HT-29 (cell line): ENCODE measurements at places on chromosomes 7 and 10.
A peak's percentile ranks its signal among the peaks of the same experiment; 100 is the strongest.

- no peak for DNase-seq
Measured at GRCh38 chr10:79088176-79088575, 19.4 kb downstream of the ZMIZ1 start.

DNA sequence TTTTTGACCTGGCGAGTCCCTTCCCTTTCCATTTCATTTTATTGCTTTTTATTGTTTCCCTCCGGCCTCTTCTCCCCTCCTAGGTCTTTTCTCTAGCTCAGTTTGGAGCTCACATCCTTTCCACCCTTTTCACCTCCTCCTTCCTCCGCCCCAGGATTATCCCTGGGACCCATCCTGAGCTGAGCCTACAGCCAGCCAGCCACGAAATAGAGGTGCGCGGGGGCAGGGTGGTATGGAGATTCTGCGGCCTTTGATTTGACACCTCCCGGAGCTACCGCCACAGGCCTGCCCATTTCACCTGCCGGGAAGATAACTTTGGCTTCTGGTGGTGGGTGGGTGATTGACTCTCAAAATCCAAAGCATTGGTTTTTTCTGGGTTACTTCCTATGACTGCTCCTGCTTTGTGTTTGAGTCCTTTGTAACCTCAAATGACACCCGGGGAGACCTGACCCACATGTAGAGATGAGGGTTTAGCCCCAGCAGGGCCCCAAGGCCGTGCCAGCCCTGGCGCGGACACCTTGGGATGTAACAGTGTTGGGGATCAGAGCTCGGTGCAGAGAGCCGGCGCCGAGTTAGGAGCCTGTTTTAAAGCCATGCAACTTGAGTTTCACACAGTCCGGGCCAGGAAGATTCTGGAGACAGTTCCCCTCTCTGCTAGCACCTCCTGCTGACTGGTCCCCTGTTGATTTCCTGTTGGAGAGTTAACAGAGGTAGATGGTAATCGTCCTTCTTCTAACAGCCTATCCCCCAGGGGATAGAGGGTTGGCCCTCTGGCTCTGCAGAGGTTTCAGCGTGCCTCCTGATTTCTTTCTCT, 1.5 kb downstream of the DUSP5 start:
- peak; percentile 67 for DNase-seq

- DNase-seq: no peak
Measured at GRCh38 chr7:10767771-10768170, 205.9 kb upstream of the PHF14 start.

GRCh38 chr10:72219235-72219814, 3.2 kb upstream of the ASCC1 start:
- DNase-seq: no peak

- DNase-seq: no peak
Measured at GRCh38 chr7:124813994-124814798, 48.6 kb upstream of the GPR37 start.

GRCh38 chr10:103282961-103283360, 6.0 kb downstream of the INA start:
- no peak for DNase-seq

DNA sequence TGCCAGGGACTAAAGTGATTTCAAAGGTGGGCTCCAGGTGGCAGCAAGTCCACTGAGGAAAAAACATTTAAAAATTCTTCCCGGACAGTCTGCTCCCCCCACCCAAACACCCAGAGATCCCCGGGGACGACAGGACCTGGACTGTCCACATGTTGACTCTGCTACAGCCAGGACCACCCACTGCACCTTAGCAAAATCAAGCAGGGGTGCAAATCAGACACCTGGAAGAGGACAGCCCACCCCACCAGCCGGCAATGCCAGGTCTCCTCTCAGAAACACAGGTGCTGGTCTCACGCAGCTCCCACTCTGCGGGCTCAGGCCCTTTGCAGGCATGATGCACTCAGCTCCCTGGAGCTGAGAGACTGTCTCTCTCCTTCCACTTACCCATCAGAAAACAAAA, 251.9 kb downstream of the TNS3 start:
- DNase-seq: no peak

- no peak for DNase-seq
Measured at GRCh38 chr7:119733127-119733879, 539.7 kb upstream of the KCND2 start.
